RWPE2 (cell line): ENCODE measurements at places on chromosomes 6 and 20.
A peak's percentile ranks its signal among the peaks of the same experiment; 100 is the strongest.

DNA sequence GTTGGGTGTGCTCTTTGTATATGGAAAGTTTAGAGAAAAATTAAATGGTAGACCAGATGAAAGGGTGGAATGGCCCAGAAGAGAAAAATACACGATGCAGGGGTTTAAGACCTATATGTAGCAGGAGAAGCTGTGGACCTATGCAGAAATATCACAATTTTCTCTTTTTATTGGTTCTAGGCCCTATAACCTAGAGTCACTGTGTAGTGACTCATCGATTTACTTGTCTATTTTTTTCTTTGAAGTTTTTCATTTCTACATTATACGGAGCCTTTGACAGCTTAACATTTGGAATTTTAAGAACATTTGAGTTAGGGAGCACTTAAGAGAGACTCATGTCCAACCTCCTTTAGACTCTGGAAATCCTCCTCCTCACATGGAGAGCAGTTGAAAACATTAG lies 28.3 kb upstream of the ADGRF1 start:
- DNase-seq = no peak

- no peak for DNase-seq
Measured at GRCh38 chr6:125248136-125248535, 53.6 kb downstream of the HDDC2 start.

GRCh38 chr6:148367411-148368024 lies 24.9 kb downstream of the SASH1 start:
- DNase-seq = no peak

GRCh38 chr20:50431066-50431450 lies 79.1 kb upstream of the PTPN1 start:
- DNase-seq = peak; percentile 91

DNA sequence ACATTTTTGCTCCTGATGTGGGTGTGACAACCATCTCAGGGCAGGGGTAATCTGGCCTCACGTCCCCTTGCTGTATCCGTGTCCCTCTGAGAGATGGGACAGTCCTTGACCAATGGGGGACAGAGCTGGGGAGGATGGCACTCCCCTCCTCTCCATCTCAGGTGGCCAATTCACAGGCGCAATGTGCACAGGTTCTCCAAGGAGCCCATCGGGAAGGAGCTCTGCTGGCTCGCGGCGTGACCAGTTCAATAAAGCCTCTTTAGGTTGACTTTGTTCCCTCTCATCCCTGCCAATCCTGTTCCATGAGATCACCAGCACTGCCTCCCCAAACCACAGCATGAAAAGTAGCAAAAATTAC lies 196.3 kb upstream of the SLC24A3 start:
- no peak for DNase-seq

GRCh38 chr6:111663692-111664564 lies 58.2 kb upstream of the TRAF3IP2 start:
- DNase-seq = no peak

- no peak for DNase-seq
Measured at GRCh38 chr6:87100216-87100615, 5.3 kb upstream of the CGA start.

- DNase-seq = no peak
Measured at GRCh38 chr20:54727490-54727889, 252.1 kb downstream of the DOK5 start.

GRCh38 chr6:85136310-85136709 lies 313.6 kb upstream of the NT5E start:
- no peak for DNase-seq

DNA sequence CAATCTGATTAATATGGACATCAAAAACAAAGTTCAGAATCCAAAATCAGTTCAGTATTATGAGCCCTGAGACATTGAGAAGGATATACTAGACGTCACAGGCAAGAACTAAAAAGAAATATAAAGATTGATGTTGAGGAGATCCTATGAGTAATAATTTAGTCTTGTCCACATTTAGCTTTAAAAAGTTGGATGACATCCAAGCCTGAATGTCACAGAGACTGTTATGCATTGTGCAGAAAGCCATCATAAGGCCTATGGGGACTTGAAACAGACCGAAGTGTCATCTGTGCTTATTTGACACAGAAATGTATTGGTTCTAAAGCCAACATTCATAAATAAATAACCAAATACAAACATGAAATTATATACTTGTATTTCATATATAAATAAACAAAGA lies 581.8 kb upstream of the MMS22L start:
- no peak for DNase-seq
